ENCODE measurements at places on chromosomes 5 and 9.

DNA sequence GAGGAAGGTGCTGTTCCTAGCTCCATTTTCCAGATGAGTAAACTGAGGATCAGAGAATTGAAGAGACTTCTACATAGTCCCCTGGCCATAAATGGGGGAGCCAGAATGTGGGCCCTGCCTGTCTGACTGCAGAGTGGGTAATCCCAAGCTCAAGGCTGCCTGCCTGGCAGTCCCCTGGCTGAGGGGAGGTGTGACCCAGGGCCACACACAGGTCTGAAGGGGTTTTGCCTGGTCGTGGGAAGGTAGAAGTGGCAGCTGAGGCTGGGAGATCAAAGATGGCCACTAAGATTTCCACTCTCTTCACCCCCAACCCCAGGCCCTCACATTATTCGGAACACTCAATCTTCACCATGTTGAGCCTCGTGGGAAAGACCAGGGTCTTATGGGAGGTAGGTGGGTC lies 176.3 kb downstream of the MACROH2A1 start:
- DNase-seq: no peak

GRCh38 chr9:91934654-91935053 lies 15.4 kb downstream of the ROR2 start:
- DNase-seq: no peak

DNA sequence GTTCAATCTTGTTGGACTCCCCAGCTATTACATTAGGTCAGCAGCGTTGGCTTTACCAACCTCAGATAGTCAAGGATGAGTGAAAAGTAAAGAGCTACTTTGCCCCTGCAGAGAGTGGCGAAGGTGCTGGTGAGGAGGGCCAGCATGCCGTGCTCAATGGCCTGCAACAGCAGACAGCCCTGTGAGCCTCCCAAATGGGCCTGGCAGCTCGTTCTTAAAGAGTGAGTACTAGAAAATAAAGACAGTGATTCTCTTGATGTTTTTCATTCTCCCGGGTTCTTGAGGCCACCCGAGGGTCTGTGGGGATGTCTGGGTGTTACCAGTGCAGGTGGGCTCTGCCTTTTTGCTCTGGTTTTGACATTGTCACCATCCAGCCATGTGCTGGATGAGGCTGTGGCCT lies 16.2 kb downstream of the GADD45G start:
- no peak for DNase-seq

DNA sequence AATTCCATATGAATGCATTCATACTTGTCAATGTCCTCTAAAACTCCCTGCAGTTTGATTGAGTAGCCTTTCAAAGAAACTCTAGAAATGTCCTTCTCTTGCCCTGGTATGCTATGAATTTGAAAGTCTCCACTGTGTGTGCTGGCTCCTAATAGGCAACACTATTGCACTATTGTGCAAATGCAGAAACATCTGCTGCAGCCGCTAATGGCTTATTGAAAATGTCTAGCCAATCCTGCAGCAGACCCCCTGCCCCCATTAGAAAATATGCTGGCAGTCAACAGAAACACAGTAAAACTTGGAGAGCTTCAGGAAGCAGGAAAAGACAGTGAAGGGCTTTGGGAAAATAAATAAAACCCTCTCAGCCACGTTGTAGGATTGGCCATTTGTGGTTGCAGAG lies 87.3 kb upstream of the GRAMD2B start:
- no peak for DNase-seq

Measured in ELR (cell line).